ENCODE measurements at places on chromosomes 3 and 15.

GRCh38 chr3:53650424-53650823, 156.0 kb downstream of the CACNA1D start:
- no peak for DNase-seq

- DNase-seq: no peak
Measured at GRCh38 chr3:119652306-119653033, 7.9 kb downstream of the POPDC2 start.

- DNase-seq: no peak
Measured at GRCh38 chr3:183449791-183450190, 21.4 kb upstream of the MCF2L2 start.

- DNase-seq: no peak
Measured at GRCh38 chr3:94561094-94561493, 498.2 kb downstream of the NSUN3 start.

DNA sequence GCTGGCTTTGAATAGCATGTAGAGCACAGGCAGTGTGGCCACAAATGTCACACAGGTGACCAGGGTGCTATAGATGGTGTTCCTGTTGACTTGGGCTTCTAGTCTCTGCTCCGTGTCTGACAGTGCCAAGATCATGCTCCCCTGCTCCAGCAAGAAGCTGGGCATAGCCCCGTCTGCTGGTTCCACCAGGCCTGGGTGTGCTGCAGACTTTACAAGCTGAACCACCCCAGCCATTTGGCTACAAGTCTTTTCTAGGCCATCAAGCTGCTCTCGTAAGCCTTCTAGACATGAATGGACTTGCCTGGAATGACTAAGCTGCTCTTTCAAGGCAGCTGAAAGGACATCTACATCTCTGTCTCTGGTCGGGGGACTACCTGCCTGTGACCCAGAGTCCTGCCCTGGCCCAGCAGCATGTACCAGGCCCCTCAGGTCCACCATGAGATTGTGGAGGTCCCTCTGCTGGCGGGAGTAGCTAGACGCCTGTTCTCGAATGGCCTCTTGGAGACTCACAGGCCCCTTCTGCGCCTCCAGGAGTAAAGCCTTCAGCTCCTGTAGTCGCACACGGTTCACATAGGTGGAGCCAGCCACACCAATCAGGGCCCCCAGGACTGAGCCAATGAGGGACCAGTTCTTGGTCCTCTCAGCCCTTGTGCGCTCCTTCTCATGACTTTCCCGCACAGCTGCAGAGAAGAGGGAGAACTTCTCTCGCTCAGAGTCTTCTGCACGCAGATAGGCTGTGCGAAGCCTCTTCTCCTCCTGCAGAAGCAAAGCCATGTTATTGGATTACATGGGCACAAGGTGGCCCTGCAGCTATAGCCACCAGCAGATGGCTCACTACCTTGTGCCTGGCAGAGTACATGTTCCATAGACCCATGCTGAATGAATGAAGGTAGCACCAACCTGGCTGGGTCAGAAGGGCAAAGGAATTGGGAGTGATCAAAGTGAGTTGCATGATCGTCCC, 2.8 kb upstream of the PLXNB1 start:
- DNase-seq: no peak

- no peak for DNase-seq
Measured at GRCh38 chr3:133459400-133459799, 59.5 kb downstream of the BFSP2 start.
